Fibroblast of gingiva (primary cell): ENCODE measurements at places on chromosomes 4 and X.

GRCh38 chrX:155334486-155335336, at the start of gene CLIC2:
Gene CLIC2, minus strand, starts transcription at chrX:155334614. Its CDS starts 187 bp downstream, at chrX:155334427.
- peak; percentile 63 for DNase-seq

GRCh38 chrX:111010111-111010510, 85.9 kb upstream of the PAK3 start:
- DNase-seq, result no peak

- no peak for DNase-seq
These were observed 105.7 kb upstream of the PRPS2 start for GRCh38 chrX:12685541-12685940.

GRCh38 chr4:6221301-6221850, 21.0 kb upstream of the JAKMIP1 start:
- DNase-seq, result no peak

- DNase-seq, result no peak
These were observed 251.3 kb upstream of the CENPE start for GRCh38 chr4:103449296-103450023.

- DNase-seq, result no peak
These were observed 12.2 kb downstream of the MTTP start for GRCh38 chr4:99586797-99587196.

- no peak for DNase-seq
These were observed 6.6 kb downstream of the PAK3 start for GRCh38 chrX:111102636-111103035.

GRCh38 chr4:142121448-142122350, 485.3 kb downstream of the IL15 start:
- DNase-seq, result no peak

GRCh38 chr4:3248811-3249661, at the start of gene MSANTD1:
Gene MSANTD1, plus strand, starts transcription at chr4:3249159. Its CDS starts 64 bp downstream, at chr4:3249223.
- peak; percentile 42 for DNase-seq

DNA sequence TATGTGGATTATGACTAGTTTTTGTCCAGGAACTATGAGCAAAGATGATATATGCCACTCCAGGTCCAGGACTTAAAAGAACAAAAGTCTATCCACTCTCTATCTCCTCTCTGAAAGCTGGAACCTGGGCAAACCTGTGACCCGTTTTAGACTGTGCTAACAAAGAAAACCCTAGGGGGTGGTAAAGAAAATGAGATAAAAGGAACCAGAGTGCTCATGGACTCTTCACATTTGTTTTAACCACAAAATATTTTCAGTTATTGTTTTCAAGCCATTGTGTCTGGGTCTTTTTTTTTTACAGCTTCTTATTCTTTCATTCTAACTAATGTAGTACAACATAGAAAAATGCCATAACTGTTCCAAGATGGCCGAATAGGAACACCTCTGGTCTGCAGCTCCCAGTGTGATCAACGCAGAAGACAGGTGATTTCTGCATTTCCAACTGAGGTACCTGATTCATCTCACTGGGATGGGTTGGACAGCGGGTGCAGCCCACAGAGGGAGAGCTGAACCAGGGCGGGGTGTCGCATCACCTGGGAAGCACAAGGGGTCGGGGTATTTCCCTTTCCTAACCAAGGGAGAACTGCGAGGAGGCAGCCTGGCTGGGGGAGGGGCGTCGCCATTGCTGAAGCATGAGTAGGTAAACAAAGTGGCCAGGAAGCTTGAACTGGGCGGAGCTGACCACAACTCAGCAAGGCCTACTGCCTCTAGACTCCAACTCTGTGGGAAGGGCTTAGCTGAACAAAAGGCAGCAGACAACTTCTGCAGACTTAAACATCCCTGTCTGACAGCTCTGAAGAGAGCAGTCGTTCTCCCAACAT, 45.1 kb downstream of the CHM start:
- no peak for DNase-seq

- DNase-seq, result no peak
These were observed 9.7 kb downstream of the MAEA start for GRCh38 chr4:1299301-1299860.

DNA sequence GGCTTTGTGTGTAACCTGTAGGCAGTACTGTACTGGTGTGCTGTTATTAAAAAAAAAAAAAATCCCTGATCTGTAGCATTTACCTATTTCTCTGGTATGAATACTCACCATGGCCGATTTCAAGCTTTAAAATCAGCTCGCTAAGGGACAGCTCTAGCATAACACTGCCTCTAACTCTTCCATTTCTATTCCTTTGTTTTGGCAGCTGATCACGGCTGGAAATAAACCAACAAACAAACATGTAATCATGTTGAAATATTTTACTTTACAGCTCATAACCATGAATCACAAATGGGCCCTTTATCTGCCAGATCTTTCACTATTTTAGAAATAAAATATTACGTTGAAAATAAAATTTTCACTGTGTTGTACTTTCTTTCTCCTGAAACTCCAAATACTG, 60.5 kb upstream of the IL15 start:
- peak; percentile 75 for DNase-seq

- no peak for DNase-seq
These were observed 101.7 kb downstream of the PHOX2B start for GRCh38 chr4:41646862-41647261.

- DNase-seq, result no peak
These were observed 1.1 kb downstream of the RPS6KA6 start for GRCh38 chrX:84186603-84187532.

DNA sequence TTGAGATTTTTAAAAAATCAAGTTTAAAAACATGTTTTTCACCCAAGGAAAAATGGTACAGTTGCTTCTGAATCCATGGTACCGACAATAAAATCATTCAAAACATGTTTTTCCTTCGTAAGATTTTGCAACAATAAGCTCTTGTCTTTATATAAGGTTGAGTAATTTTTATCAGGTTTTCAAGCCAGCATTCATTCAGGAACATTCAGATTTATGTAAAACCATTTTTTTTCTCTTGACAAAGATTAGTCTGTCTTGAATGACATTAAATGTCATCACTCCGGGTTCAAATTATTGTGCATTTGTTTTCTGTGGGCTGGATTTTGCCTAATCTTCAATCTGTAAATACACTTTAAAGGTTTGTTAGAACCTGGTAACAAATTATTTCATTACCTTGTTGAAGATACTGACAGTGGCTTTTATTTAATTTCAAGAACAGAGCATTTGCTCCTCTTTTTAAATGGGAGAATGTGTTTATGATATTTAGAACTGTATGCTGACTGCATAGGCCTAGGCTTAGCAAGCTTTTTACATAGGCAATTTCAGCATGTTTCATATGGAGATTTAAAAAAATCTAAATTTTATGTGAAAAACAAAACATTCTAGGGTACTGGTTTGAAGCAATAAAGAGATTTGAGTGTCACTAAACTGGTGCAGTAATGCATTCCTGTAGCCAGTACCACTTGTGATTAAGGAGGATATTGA, 336.4 kb upstream of the HAND2 start:
- DNase-seq, result no peak

- peak; percentile 23 for DNase-seq
These were observed 170.6 kb downstream of the ZNF330 start for GRCh38 chr4:141391293-141391692.
